Kasumi-1 (cell line): ENCODE measurements at places on chromosomes 2 and 18.

GRCh38 chr2:120859128-120859527, 123.5 kb downstream of the GLI2 start:
- DNase-seq, result no peak

DNA sequence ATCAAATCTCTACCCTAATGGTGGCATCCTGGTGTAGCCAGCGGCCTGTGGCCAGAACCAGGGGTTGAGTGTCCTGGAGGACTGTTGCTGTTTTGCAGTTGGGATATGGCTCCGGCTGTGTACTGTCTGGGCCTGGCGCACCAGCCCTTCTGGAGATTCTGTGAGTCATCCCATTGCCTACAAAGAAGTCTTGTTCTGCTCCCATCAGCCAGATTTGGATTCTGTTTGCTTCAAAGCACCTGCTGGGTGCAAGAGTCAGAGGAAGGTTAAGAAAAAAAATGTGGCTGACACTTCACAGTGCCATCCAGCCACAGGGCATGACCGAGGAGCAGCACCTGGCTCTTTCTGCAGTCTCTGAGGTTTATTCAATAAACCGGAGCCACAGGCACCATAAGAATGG, 41.0 kb upstream of the ASAP2 start:
- DNase-seq, result no peak

DNA sequence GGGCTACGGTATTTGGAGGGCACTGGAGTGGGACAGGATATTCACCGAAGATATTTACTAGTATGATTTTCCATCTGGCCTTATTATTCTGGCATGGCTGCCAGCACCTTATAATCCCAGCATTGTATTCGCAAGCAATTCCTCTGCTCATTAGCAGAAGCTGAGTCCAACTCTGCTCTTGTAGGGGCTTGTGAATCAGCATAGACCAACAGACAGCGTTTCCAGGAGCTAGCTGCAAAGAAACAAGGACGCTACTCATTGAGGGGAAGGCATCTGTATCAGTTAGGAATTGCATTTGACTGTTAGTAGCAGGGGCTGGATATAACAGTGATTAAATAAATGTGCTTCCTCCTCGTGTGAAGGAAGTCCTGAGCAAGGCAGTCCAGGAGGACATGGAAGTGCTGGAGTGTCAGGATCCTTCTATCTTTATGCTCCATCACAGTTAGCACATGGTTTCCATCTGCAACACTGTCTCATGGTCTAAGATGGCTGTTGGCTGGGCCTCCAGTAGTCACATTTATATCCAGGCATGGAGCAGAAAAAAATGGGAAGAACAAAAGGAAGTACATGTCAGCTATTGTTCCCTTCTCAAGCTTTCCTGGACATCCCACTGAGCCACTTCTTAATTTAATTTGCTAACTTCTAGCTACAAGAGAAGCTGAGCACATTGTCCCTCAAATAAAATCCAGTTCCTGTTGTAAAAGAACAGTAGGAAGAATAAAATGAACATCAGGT, 214.1 kb downstream of the C1D start:
- no peak for DNase-seq

DNA sequence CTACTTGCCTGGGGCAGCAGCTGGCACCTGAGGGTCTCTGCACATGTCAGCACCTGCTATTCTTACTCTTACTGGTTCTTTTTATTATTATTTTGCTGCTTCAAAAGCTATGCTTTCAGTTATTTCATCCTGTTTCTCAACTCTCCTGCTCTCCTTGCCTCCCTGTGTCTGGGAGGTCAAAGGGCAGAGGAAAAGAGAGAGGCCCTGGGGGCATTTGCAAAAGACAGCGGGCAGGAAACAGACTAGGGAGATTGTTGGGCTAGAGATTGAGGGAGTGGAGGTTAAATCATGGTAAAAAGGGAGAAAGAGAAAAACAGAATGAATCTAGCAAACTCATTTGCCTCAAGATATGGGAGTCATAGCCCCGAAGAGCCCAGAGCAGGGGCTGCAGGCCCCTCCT, 21.1 kb upstream of the RPL31 start:
- DNase-seq, result no peak

GRCh38 chr2:119212139-119212800, 11.4 kb upstream of the STEAP3 start:
- DNase-seq, result no peak

DNA sequence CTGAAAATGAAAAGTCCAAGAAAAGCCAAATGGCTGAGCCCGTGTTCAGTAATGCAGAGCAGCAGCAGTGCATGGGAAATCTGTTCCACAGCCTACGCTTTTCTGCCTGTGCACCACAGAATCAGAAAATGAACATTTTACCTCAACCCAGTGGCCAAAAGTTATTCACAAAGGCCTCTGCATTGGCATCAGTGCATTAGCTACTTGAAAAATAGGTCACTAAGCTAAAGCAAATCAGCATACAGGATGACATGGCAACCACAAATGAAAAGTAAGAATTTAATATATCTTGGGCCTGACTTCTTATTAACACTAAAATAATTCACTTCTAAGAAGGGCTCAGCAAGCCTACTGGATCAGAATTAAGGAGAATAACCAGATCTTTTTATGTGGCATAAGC, 1145.3 kb upstream of the CHAC2 start:
- no peak for DNase-seq

DNA sequence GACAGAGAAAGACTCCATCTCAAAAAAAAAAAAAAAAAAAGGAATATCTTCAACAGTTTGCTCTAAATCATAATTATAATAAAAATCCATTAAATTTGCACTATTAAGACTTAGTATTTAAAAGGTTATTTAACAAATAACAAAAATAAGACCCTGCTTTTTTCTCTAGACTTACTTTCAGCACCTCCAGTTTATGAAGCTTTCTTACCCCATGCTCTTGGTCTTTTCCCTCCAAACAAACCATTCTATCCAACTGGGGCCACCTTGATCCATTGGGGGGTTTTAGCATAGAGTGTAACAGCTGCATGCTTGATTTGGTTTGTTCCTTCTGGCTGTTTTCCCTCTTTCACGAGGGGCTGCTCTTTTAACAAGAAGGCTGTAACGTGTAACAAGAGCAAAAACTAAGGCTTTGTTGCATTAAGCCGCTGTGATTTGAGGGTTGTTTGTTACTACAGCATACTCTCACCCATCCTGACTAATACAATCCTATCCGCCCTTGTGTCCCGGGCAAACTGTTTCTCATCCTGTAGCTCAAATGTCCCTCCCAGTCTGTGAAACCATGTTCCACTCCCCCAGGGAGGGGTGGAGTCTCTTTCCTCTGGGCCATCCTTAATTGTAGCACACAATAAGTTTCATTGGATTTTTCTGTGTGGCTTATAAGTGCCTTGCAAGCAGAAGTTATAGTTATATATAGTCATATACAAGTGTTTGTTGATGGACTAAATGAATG, 9.6 kb upstream of the MYCN start:
- no peak for DNase-seq

- DNase-seq, result no peak
Measured at GRCh38 chr18:59907660-59908059, 7.9 kb downstream of the PMAIP1 start.

DNA sequence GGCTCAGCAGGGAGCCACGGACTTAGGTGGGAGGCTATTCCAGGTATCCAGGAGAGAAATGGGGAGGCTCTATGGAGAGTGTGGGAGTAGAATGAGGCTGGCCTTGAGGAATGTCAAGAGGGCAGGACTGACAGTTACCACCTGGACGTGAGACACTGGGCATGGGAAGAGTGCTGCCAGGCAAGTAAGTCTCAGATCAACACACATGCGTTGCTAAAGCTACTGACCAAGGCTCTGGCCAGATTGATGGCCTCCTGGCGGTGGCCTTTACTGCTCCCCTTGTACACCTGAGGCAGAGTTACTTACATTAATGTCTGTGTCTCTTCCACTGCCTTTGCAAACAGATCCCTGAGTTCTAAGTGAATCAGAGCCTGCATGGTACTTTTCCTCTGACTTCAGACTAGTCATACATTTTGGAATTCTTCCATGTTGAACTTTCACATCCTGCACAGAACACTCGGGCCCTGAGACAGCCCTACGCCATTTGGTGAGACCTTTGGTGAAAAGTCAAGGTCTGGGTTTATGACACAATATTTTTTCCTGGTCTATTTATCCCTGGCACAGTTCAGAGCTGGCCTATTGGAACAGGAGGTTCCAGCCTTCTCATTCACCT, 398.8 kb upstream of the TRIB2 start:
- DNase-seq, result no peak

GRCh38 chr2:3460156-3460555, 59.2 kb downstream of the ADI1 start:
- DNase-seq, result no peak

GRCh38 chr2:39679805-39680204, 14.1 kb downstream of the TMEM178A start:
- no peak for DNase-seq

DNA sequence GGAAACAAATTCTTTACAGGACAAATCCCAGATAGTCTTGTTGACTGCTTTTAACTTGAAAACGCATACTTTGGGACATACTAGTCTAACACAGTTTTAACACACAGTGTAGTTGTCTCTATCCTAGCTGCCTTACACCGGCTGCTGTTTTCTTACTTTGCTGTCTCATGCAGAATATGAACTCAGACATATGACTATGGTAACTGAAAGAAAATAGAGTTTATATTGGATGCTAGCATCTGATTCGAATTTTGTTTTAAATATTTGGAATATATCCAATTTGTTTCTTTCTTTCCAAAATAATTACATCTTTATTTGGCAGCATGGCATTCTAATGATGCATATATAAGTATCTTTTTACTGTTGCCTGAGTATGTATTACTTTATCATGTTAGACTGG, 69.8 kb downstream of the ANKRD12 start:
- no peak for DNase-seq

- no peak for DNase-seq
Measured at GRCh38 chr2:205475416-205475768, 206.9 kb upstream of the NRP2 start.
